ENCODE measurements at places on chromosomes 6 and 20.

DNA sequence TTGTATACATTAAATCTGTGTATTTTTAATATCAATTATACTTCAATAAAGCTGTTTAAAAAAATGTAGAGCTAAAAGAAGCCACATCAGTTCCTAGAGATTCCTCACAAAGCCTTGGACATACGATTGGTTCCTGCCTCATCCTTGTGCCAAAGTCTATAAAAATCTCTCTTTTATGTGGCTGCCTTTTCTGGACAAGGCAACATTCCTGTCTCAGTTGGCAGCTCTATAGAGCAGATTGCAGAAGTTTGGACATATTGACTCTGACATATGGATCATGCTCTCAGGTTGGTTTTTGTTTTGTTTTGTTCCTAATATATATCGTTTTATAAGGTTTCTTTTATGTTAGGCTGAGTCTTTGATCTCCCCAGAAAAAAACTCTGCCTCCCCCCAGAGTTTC, 148.9 kb downstream of the MAFB start:
- DNase-seq: no peak

DNA sequence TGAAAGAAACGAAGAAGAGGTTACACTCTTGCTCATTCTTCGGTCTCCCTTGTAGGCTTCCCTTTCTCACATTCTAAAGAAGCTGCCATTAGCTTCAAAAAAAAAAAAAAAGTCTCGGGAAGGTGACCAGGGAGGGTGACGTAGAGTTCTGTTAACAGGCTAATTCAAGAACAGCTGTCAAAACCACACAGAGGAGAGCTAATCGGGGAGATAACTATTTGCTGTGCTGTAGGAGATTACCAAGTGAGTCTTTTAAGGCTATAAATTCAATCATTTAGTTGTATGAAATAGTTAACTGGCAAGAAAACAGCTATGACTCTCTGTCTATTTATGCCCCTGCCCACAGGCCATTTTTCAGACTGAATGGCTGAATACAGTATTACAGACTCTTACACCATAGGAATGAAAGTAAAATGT, 256.8 kb downstream of the SYNE1 start:
- DNase-seq: peak; percentile 78

GRCh38 chr6:169577236-169577635, 124.6 kb downstream of the WDR27 start:
- DNase-seq: no peak

GRCh38 chr6:166465003-166465399, 82.3 kb upstream of the MPC1 start:
- DNase-seq: no peak

GRCh38 chr6:62246087-62246486, 39.9 kb downstream of the KHDRBS2 start:
- DNase-seq: no peak

DNA sequence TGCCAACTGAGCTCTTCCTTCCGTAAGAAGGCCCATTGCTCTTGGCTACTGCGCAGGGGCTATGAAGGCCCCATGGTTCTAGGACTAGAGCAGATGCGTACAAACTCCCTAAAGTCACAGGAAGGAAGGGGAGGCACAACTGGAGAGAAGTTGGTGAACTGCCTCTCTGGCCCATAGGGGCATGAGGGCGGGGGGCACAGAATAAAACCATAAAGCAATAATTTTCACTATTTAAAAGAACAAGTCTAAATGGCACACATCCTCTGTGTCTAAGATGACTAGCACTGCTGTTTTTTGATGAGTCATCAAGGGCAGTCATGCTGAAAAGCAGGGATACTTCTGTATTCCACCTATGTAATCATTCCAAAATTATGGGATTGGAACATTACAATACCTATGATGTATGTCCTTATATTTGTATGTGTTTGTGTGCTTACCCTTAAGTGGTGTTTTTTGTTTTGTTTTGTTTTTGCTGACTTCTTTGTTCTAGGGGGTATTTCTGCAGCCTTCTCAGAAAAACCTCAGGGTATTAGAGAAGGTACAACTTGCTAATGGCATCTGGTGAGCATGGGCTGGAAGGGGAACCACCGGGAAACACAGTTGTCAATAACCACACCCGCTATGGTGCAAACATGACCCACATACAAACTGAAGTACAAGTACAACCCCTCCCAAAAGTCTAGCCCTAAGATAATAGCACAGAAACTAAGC, 36.9 kb downstream of the B4GALT5 start:
- DNase-seq: no peak

GRCh38 chr6:73340048-73340447, 14.0 kb downstream of the DPPA5 start:
- DNase-seq: no peak

DNA sequence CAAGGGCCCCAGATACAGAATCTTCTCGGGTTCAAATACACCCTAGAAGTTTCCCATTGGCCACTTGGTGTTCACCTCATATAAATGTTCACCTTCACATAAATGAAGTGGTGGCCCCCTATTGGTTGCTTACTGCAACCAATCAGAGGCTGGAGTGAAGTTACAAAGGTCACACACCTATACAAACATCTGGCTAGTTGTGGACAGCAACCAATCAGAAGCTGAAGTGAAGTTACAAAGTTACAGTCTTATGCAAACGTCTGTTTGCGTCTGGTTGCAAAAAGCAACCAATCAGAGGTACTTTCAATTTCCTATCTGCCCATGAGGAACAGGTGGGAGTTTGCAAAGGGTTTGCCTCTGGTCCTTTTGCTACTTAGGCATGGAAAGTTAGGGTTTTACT, 206.5 kb upstream of the BMP2 start:
- no peak for DNase-seq

DNA sequence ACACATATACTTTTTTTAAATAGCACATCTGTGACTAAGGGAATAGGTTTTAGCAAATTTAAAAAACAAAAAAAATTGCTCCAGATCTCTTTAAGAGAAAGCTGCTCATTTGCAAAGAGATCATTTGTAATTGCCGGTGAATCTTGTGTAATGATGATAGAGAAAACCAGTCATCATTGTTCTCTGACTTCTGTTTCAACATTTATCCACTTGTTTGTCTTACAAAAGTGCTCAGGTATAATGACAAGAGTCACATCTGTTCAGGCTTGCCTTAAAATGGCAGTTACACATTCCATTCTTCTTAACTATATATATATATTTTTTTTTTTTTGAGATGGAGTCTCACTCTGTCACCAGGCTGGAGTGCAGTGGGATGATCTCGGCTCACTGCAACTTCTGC, 165.2 kb downstream of the AIG1 start:
- DNase-seq: no peak

GRCh38 chr6:129708496-129709195, 1.3 kb downstream of the ARHGAP18 start:
- DNase-seq: no peak

DNA sequence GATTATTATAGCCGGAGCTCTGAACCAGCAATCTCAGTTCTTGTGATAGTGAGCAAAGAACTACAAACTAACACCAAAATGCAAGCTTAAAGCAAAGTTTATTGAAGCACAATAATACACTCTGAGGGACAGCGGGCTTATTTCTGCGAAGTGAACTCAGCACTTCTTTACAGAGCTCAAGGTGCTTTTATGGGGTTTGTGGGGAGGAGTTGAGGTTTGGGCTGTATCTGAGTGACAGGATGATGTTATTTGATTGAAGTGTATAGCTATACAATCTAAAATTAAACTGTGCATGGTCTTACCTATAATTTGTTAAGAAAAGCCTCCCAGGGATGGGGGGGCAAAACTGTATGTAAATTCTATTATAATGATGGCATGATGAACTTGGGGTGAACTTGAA, 1.0 kb upstream of the HFE start:
- no peak for DNase-seq

DNA sequence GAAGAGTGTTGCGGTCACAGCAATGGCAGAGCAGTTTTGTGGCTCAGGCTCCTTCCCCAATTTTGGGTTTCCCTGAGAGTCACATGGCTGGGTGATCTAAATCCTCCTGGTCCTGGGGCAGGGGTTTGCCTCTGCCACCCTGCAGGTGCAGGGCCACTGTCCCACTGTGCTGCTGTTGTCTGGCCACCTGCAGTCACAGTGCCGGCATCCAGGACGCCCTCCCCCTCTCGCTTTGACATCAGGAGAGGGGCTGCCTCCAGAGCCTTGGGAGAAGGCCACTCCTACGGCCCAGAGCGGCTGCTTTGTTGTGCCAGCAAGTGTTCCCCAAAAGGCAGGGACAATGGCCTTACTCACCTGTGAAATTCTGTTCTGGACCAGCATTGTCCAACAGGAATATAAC, 449.0 kb downstream of the QKI start:
- no peak for DNase-seq

- DNase-seq: peak; percentile 71
These were observed 448 bp upstream of the RIN2 start for GRCh38 chr20:19757487-19758132.

DNA sequence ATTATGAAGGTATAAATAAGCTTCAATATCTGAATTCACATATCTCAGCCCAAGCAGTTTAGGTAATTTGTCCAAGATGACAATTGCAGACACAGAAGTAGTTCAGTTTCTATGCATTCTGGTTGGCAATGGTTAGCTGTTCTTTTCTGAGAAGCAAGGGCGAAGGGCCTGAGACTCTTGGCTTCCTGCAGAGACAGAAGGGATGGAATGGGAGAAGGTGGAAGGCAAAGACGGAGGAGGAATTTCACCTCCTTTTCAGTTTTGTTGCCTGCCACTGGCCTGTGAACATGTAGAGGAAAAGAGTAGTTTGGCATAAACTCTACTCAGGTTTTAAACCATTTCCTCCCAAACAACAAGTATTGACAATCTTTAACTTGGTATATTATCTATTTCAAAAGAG, 180.7 kb upstream of the HS3ST5 start:
- DNase-seq: no peak

GRCh38 chr20:2693286-2694007, 867 bp downstream of the EBF4 start:
- DNase-seq: no peak

- no peak for DNase-seq
These were observed 61.8 kb downstream of the TULP4 start for GRCh38 chr6:158374020-158374419.

DNA sequence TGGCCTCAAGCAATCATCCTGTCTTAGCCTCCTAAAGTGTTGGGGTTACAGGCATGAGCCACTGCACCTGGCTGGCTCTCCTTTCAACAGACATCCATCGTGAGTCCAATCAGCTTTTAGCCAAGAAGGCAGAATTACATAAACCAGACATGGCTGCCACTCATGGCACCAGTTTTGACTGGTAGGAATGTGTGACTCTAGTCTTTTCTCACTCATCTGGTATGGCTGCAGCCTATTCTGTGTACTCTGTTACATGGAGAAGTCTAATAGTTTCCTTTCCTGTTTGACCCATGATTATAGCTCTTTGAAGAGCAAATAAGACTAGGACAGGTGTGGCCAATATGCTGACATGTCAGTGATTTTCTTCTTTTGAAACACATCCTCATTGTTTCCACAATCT, 27.0 kb upstream of the RNF144B start:
- DNase-seq: no peak

- no peak for DNase-seq
These were observed 84.8 kb upstream of the ZNF217 start for GRCh38 chr20:53678315-53678989.

- DNase-seq: no peak
These were observed 659.0 kb upstream of the HS3ST5 start for GRCh38 chr6:115001731-115002350.

GRCh38 chr6:36800223-36801076, 38.8 kb downstream of the CPNE5 start:
- DNase-seq: no peak

DNA sequence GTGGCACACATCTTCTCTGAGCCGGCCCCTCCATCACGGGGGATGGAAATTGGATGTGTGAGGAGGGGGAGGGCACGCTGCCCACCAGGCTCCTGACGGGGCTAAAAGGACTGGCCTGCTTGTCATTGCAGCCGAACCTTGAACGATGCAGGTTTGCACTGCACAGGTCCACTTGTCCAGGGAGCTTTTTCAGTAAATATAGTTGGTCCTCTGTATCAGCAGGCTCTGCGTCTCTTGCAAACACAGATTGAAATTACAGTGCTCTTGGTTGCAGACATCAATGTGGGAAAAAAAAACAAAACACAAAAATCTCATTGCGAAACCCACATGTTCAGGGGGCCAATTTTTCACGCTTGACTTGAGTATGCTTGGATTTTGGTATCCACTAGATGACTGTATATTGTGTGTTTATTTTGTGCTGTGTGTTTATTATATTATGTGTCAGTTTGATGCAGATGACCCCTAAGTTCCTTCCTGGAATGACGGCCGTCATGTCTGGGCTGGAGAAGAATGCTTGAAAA, 29.2 kb downstream of the ERMARD start:
- no peak for DNase-seq

GRCh38 chr20:40826699-40827098, 137.7 kb upstream of the MAFB start:
- no peak for DNase-seq

DNA sequence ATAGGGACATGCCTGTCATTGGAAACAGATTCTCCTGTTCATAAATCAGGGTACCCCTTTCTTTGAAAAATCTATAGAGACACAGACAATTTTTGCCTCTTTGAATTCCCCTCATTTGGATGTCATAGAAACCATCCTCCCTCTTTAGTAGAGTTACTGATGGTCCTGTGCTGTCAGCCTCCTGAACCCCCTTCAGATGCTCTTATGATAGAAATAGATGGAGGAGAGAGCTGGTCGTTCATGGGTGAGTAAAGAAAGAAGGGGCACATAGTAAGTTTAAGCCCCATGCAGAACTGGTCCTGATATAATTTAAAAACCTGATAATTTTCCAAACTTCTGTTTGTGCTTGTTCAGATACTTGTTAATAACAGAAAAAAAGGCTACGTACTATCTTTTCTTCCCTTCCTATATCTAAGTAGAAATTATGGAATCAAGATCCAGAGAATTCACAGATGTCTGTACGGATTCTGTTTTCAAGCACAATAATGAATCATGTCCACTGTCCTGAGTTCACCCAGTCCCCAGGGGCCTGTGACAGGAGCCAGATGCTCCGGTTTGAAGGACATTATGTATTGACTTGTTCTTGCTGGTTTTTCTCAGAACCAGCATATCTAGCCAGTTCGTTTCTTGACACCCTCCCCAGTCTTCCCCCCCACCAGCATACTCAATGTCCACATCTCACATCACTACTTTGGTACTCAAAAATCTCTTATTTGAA, 78.1 kb downstream of the NCOA7 start:
- no peak for DNase-seq

- DNase-seq: peak; percentile 29
These were observed 668.6 kb downstream of the UTRN start for GRCh38 chr6:144953552-144954240.

- DNase-seq: no peak
These were observed 232.9 kb upstream of the SASH1 start for GRCh38 chr6:148109732-148110131.

DNA sequence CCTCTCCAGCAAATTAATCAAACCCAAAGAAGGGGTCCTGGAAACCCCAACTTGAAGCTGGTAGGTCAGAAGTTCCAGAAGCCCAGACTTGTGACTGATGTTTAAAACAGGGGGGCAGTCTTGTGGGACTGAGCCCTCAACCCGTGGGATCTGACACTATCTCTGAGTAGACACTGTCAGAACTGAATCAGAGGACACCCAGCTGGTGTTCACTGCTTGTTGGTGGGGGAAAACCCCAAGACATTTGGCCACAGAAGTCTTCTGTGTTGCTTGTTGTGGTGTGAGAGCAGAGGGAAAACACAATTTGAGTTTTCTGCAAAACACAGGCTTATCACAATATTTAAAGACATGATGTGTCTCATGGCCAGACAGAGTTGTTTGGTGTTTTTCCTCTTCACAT, 29.9 kb downstream of the KIF13A start:
- DNase-seq: no peak

- DNase-seq: no peak
These were observed 38.4 kb upstream of the ARHGAP18 start for GRCh38 chr6:129748212-129748900.
